SK-N-SH (cell line): ENCODE measurements at places on chromosomes 11 and 22.
A peak's percentile ranks its signal among the peaks of the same experiment; 100 is the strongest.

DNA sequence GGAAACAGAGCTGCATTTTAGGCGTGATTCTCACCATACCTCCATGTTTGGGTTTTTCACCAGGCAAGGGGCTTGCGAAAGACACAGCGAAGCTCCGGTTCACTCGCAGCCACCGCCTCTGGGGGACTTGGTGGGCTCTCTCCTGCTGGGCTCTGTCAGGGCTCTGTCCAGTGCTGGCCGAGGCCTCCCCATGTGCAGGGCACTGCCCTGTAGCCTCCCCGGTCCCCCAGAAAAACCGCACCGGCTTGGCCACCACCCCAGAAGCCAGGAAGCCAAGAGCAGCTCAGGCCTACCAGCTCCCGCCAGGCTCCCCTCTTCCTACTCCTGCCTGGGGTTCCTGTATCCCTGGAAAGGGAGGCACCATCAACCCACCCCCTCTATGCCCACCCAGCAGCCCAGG lies 151.5 kb downstream of the CTTN start:
- no peak overlapping the region for H3K4me3 ChIP-seq
- H3K27me3 ChIP-seq: no peaks in the 10 kb centered on the region
- DNase-seq: no peak
- H3K36me3 ChIP-seq: no peaks in the 10 kb centered on the region
- H3K27ac ChIP-seq: no peak overlapping the region

- DNase-seq: no peak
- peaks cover 7% of the 10 kb centered on the region; the same call in 1 of the 2 replicates for H3K4me1 ChIP-seq
- no peak overlapping the region; the same call in 1 of the 2 replicates for H3K27ac ChIP-seq
- no peak overlapping the region for H3K4me3 ChIP-seq
- H3K36me3 ChIP-seq: no peaks in the 10 kb centered on the region
- no peaks in the 10 kb centered on the region for H3K27me3 ChIP-seq
These were observed 51.8 kb upstream of the TTC12 start for GRCh38 chr11:113262594-113262993.

GRCh38 chr11:71525938-71526495 lies 1.1 kb upstream of the KRTAP5-7 start:
- DNase-seq: no peak
- H3K27ac ChIP-seq: no peak overlapping the region
- H3K36me3 ChIP-seq: no peaks in the 10 kb centered on the region
- H3K27me3 ChIP-seq: no peaks in the 10 kb centered on the region
- H3K4me3 ChIP-seq: no peak overlapping the region

- H3K27me3 ChIP-seq: no peaks in the 10 kb centered on the region
- no peaks in the 10 kb centered on the region for H3K4me1 ChIP-seq
- no peak overlapping the region for H3K27ac ChIP-seq
These were observed 854.3 kb downstream of the METTL15 start for GRCh38 chr11:28962502-28962901.

GRCh38 chr11:45021001-45021400 lies 70.3 kb upstream of the TP53I11 start:
- H3K4me1 ChIP-seq: peaks cover 11% of the 10 kb centered on the region; the same call in 1 of the 2 replicates
- H3K36me3 ChIP-seq: no peaks in the 10 kb centered on the region
- no peak for DNase-seq

- H3K4me1 ChIP-seq: peaks cover 36% of the 10 kb centered on the region
- H3K27ac ChIP-seq: peak overlapping the region; percentile 56
- DNase-seq: peak; percentile 21
- H3K36me3 ChIP-seq: peaks cover 22% of the 10 kb centered on the region
- no peaks in the 10 kb centered on the region for H3K27me3 ChIP-seq
These were observed 5.0 kb downstream of the THY1 start for GRCh38 chr11:119417726-119418540.

GRCh38 chr22:42500161-42500835 lies 19.3 kb downstream of the RRP7A start:
- H3K36me3 ChIP-seq: no peaks in the 10 kb centered on the region
- no peaks in the 10 kb centered on the region for H3K27me3 ChIP-seq
- peak; percentile 96 for DNase-seq
- no peak overlapping the region for H3K27ac ChIP-seq

DNA sequence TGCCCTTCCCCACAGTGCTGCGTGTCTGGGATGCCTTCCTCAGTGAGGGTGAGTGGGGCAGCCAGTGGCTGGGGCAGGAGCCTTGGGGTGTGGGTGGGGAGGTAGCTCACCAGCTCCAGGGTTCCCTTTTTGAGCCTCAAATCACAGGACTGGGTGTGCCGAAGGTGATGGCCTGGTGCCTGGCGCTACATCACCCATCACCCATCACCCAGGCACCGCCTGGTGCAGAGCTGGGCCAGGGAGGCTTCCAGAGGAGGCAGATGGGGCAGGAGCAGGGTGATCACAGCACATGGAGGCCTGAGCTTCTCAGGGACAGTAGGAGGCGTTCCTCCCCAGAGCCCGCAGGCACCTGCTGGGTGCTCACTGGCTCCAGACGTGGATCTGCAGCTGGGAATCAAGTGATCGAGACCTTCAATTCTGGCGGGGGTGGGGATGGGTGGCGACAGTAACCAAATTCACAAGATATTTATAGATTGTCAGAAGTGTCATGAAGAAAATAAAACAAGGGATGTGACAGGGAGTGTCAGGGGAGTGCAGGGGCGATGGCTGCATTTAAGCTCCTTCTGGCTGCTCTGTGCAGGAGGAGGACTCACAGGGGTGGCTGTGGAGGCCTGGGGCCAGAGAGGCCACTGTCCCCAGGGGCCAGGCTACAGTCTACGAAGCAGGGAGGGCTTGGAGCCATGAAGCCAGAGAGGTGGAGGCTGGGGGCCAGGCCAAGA lies 3.2 kb downstream of the TBC1D10C start:
- H3K27me3 ChIP-seq: no peaks in the 10 kb centered on the region
- peaks cover 2% of the 10 kb centered on the region; the same call in 1 of the 2 replicates for H3K4me1 ChIP-seq
- H3K4me3 ChIP-seq: no peak overlapping the region
- H3K27ac ChIP-seq: no peak overlapping the region
- peak; percentile 36 for DNase-seq

- H3K4me3 ChIP-seq: peak overlapping the region; percentile 79
- H3K27me3 ChIP-seq: no peaks in the 10 kb centered on the region
- H3K4me1 ChIP-seq: no peaks in the 10 kb centered on the region; the same call in 1 of the 2 replicates
- peak; percentile 26 for DNase-seq
These were observed 48.5 kb downstream of the OR4D9 start for GRCh38 chr11:59559886-59560285.

- H3K36me3 ChIP-seq: peaks cover 18% of the 10 kb centered on the region
- no peaks in the 10 kb centered on the region for H3K27me3 ChIP-seq
- H3K27ac ChIP-seq: no peak overlapping the region
- no peaks in the 10 kb centered on the region for H3K4me1 ChIP-seq
- no peak for DNase-seq
These were observed 25.4 kb downstream of the ATG13 start for GRCh38 chr11:46642627-46643335.
